Iris pigment epithelial cell (primary cell): ENCODE measurements at places on chromosomes 3 and 15.

GRCh38 chr15:56866803-56867202 is 51.6 kb upstream of the TCF12 start:
- DNase-seq = peak; percentile 39

- no peak for DNase-seq
Observed at GRCh38 chr15:73922186-73923151, 3.8 kb upstream of the LOXL1 start.

GRCh38 chr3:72340476-72341379 is 507.5 kb downstream of the SHQ1 start:
- peak; percentile 9 for DNase-seq

DNA sequence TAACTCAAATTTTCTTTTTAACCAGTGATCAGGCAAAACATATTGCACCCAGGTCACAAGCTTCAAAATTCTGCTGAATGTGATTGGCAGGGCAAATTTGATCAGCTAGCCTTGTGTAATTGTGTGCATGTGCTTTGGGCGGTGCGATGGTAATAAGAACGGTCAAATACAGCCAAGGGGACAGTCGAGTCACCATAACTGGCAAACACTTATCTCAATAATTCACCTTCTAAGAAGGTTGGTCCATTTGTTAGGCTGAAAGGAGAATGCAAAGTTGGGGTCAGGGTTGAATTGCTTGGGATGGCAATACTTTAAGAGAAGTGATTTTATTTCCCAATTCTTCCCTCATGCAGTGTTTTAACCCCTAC is 302.4 kb upstream of the PDZRN3 start:
- no peak for DNase-seq

DNA sequence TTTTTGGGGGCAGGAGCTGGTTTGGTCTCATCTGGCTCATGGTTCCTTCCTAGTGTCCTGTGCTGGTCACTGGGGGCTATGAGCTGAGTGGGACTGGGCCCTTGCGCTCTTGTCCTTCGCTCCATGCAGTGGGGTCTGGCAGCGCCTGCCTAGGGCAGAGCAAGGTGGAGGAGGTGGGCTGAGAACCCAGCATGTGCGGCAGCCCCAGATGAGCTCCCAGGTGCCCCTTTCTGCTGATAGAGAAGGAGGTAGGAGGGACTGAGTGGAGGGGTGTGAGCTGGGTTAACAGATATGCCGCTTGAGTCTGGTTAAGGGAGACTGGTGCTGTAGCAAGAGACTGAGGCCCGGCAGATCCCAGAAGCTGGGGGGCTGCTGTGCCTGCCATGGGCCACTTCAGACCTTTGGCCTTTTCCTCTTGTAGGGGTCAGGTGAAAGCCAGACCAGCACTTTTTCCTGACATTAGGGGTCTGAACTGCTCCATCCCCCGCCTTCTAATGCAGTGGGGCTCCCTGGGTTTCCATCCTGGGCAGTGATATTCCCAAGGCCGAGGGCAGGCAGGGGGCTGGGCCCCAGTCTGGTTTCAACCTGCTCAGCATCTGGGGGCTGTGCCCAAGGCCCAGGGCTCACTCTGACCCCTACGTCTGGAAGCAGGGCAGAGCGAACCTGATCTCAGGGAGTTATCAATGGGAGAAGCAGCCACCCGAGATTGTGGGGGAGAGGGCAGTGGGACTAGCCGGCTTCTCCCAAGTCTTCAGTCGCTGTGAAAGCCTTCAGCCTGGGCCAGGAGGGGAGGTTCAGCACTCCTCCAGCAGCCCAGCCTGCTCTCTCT is 62.9 kb upstream of the PRR23C start:
- DNase-seq = no peak

GRCh38 chr3:12307136-12307535 is 18.3 kb downstream of the PPARG start:
- DNase-seq = peak; percentile 32

- no peak for DNase-seq
Observed at GRCh38 chr3:136898549-136898948, 36.5 kb downstream of the NCK1 start.

DNA sequence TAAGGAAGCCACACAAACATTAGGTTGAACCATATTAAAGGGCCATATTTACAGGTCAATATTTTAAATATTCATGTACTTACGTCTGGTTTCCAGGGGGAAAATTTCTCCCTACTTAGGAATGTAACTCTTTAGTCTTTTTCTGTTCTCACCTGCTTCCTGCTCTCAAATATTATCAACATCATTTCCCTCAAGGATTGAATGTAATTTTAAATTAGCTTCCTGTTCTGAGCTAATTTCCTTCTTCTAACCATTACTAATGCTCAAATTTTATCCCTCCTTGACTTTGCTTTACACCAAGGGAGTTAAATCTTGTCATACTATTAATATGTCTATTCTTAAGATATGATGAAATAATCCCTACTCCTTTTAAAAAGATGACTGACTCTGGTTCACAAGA is 103.4 kb upstream of the UBP1 start:
- no peak for DNase-seq

DNA sequence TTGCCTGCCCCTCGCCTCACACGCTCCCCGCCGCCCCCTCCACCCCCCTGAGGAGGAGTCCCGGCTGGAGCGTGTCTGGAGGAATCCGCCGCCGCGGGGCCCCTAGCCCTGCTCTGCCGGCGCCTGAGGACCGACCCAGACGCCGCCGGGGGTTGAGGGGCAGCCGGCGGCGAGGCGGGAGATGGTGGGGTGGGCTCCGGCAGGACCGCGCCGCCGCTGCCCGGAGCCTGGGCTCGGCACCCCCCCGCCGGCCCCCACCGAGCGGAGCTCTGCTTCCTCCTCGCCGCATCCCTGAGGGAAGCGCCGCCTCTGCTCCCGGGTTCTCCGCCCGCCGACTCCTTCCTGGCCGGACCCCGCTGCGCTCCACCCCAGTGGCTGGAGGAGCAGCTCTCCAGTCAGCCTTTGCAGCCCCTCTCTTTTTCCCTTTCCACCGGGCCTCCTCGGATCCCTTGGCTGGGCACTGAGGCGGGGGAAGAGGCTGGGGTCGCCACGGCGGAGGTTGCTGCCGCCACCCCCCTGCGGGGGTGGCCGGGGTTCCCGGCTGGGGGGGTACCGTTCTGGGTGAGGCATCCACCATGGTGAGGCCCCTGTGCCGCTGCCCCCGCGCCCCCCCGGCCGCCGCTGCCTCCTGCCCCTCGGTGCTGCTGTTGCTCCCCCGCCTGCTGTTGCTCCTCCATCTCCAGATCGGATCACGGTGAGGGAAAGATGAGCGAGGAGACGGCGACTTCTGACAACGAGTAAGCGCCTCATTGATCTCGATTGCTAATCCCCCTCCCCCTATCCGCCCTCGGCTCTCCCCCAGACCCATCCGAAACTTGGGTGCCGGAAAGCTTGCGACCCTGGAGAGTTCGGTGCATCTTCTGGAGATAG is at the start of gene SPRED1:
Gene SPRED1, plus strand, starts transcription at position 356 of the 870 bp plus-strand sequence. Its CDS starts 350 bp downstream, at position 706.
- peak; percentile 54 for DNase-seq
